ENCODE measurements at places on chromosomes 16 and 17.

DNA sequence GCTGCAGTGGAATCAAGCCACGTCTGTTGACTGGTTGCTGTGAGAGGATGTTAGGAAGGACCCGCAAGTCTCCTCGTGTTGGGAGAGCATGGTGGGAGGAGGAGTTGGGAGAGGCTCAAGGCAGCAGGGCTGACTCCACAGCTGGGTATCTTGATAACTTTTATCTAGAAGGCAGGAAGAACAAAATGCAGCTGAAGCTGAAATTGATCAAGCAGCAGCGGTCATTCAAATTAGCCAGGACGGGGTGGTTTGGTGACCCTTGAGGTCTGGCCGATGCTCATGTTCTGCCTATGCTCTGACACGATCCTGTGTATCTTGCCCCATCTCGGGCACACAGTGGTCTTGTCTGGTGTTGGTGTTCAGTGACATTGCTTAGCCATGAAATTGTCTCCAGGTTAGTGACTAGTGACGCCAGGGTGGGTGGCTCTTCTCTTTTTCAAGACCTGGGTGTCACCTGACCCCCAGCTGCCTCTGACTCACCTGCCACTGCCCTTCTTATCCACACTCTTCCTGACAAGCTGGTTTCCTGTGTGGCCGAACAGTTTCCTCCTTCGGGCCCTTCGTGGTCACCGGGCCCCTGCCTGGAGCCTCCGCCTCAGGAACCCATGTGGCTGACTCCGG, 19.1 kb downstream of the NPTX1 start:
- no peak for DNase-seq

DNA sequence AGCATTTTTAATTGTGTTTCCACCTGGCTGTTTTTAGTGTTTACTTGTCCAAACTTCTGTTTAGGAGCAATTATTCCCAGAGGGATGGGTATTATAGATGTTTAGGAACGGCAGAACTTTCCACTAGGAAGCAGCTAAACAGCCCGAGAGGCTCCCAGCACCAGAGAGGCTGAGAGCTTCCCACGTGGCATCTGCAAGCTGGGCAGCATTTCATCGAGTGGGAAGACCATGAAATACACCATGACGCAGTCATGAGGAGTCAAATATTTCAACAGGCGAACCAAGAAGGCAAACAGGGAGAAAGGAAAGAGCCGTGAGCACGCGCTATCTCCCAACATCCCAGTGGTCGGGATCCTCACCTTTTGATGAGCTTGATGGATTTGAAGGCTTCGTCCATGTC, 24.1 kb downstream of the TMEM204 start:
- no peak for DNase-seq

- DNase-seq: no peak
These were observed 22.4 kb downstream of the SLC35G3 start for GRCh38 chr17:35171834-35172233.

- DNase-seq: no peak
These were observed 23.2 kb upstream of the NTN1 start for GRCh38 chr17:8997994-8998628.

DNA sequence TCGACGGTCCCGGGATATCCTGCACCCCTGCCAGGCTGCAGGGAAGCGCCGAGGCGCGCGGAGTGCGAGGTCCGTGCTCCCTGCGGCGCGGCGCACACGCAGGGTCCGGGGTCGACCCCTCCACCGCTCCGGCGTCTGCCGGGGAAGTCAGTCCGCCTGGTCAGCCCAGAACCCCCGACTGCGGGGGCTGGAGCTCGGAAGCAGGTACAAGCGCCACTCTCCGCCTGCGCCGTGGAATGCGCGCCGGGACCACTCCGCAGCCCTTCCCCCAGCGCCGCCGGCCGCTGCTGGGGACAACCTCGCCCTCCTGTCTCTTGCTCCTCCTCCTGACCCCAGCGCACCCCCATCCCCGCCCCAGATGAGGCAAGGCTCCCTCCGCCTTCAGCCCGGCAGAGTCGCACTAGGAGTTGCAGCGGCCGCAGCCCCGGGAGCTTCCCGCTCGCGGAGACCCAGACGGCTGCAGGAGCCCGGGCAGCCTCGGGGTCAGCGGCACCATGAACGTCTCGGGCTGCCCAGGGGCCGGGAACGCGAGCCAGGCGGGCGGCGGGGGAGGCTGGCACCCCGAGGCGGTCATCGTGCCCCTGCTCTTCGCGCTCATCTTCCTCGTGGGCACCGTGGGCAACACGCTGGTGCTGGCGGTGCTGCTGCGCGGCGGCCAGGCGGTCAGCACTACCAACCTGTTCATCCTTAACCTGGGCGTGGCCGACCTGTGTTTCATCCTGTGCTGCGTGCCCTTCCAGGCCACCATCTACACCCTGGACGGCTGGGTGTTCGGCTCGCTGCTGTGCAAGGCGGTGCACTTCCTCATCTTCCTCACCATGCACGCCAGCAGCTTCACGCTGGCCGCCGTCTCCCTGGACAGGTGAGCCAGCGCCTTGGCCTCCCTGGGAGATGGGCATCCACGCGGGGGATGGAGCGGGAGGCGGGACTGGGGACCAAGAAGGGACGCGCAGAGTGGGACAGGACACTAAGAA, at the start of gene GALR2:
Gene GALR2, plus strand, starts transcription at position 392 of the 974 bp plus-strand sequence. Its CDS starts 103 bp downstream, at position 495.
- DNase-seq: no peak

Measured in cerebellar nuclear complex (tissue), 1 donor.